Activated CD4-positive, CD25-positive, alpha-beta regulatory T cell treated with anti-CD3 and anti-CD28 coated beads, Interleukin-2, amount 50 U/mL, for 72 hours (primary cell): ENCODE measurements at places on chromosomes 2 and 18.

- no peak for DNase-seq
Observed at GRCh38 chr2:119469131-119469530, 37.5 kb downstream of the TMEM37 start.

DNA sequence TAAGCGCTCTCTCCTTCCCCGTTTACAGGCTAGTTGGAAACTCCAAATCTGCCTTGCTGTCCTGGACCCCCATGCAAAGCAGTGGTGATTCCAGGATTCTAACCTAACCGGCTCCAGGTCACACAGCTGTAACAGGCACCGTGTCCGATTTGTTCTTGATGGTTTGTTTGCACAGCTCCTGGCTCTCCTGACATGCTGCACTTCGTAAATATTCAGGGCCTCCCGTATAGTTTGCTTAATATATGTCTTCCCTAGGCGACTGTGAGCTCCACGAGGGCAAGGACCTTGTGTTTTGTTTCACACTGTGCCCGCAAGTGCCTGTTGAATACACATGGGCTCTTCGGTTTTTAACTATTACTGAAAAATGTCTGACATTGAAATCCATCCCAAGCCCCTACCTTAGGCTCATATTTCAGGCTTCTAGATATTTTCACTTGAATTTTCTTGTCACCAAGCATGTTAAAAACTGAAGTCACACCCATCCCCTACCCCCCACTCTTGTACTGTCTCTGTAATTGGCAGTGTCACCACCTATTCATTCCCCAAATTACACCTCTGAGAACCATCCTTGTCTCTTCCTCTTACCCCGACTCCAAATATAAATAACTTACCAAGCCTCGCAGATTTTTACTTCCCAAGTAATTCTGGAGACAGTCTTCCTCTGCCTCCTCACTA lies 1.0 kb upstream of the PUM2 start:
- no peak for DNase-seq

DNA sequence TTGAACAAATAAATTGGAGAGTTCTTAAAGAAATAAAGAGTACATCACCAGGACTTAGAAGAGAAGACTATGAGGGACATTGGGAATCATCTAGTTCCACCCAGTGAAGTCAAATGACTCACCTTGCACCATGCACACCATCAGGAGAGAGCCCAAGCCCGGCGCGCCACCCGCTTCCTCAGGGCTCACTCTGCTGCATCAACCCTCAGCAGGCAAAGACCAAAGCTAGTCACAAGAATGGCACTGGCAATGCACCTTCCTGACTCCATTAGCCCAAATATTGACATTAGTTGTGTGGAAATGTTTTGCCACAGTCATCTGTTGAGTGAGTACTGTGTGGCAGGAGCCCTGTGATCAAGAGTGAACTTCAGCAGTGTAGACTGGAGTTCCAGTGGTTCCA lies 7.1 kb upstream of the LYPD6B start:
- no peak for DNase-seq

DNA sequence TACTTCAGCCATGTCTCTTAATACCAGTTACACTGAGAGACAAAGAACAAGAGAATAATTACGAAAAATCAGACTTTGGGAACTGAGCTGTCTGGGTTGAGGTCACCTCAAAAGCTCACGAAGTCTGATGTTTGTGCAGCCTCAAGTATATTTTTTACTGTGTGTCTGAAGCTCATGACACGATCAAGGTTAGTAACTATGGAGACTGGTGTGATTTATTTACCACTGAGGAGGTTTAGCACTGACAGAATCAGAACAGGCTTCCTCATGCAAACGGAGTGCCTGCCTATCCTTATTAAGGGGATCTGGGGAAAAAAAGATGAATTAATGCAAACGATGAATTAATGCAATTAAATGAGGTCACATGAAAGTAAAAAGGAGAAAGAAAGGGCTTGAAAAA lies 61.1 kb upstream of the RAPH1 start:
- no peak for DNase-seq

GRCh38 chr2:174669336-174669735 lies 71.7 kb upstream of the WIPF1 start:
- no peak for DNase-seq

DNA sequence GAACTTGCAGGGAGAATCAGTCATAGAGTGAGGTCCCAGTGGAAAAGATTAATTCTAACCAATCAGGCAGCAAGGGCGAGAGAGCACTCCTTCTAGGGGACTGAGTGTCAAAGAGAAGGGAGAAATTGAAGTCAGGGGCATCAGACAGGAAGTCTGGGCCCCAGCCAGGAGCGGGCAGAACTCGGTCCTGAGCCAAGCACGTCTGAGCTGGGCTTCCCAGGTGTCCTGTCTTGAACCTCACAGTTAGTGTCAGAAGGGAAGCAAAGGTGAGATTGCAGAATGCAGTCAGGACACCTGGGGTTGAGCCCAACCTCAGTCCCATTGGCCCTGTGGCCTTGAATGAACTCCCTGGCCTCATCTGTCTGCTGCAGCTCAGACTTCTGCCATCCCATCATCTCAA lies 220.9 kb downstream of the SMAD2 start:
- no peak for DNase-seq

- no peak for DNase-seq
Observed at GRCh38 chr2:218860950-218861381, 1.4 kb downstream of the WNT6 start.

- no peak for DNase-seq
Observed at GRCh38 chr2:103754530-103754929, 992.7 kb downstream of the TMEM182 start.

GRCh38 chr2:8177566-8177965 lies 504.3 kb upstream of the ID2 start:
- DNase-seq, result no peak

DNA sequence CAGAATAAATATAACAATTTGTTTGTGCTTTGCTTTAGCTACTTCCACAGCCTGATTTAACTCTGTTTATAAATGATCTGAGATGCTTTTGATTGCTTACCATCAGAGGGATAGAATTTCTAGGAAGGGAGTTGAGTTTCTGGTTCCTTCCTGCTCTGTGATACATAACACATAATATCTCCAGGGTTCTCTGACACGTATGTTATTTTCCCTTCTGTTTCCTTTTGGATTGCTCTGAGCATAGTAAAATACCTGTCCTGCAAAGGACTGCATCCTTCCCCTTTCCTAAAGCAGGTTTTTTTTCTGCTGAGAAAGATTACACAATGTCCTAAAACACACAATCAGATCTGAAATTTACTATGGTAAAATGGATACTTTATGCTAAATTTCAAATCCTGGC lies 76.1 kb downstream of the CABYR start:
- no peak for DNase-seq

DNA sequence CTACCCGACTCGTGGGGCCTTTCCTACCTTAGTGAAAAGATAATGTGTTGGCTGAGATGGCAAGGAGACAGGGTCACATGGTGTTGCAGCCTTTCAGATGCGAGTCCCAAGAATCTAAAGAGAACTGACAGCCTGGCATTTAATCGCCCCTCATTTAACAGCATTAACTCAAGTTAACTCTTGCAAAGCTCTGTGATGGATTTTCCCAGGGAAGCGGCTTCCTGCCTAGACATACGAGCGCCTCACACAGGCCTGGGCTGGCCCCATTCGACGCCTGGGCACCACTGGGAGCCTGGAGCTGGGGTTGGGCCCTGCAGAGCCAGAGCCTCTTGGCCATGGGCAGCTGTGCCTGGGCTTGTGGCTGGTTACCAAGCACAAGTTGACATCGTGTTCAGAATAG lies 140.8 kb downstream of the SEPTIN10 start:
- DNase-seq, result no peak

DNA sequence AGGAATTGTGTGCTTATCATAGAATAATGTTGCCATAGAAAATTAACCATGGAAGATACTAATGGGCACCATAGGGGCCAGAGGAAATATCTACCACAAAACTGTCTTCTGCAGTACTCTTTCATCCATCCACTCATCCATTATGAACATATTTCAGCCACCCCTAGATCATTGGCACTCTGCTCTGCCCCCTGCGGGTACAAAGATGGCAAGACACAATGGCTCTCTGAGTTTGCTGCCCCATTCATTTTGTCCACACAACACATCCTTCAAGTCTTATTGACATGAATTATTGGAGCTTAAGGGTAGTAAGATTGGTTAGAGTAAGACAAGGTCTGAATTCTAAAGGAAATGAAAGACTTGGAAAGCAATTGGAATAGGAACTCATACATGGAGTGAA lies 1224.7 kb upstream of the CELF4 start:
- DNase-seq, result no peak

DNA sequence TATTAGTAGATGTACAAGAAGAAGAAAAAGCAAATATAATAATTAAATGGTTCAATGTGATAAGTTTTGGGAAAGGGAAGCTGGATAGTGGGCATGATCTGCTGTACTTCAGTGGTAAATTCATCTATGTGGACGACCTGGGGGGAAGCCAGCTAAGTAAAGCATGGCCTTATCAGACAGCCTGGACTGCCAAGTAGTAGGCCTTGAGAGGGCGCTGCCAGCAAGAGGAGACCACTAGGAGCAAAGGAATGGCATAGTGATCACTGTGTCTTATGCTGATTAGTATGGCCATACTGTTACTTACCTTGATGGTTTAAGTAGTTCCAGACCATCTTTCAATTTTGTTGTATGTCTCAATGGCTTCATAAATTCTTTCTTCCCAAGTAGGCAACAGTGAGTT lies 287.6 kb downstream of the SETBP1 start:
- DNase-seq, result no peak

- no peak for DNase-seq
Observed at GRCh38 chr18:69000366-69000765, 202.5 kb downstream of the CCDC102B start.

- no peak for DNase-seq
Observed at GRCh38 chr2:235235977-235236767, 257.7 kb upstream of the AGAP1 start.

DNA sequence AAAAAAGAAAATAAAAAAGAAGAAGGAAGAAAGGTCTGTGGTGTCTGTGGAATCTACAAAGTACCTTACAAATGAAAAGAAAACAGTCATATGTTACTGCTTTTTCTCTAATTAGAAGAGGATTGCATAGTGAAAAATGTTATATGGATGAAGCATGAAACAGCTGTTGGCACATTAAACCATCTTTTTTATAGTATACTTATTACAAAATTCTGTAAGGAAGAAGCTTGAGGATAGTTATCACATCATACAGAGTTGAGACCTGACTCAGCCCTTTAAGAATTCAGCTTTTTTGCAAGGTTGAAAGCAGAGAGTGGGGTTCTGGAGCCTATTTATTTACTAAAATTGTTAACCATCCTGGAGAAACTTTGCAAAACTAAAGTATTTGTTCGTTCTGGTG lies 222.7 kb downstream of the PHLPP1 start:
- DNase-seq, result no peak

DNA sequence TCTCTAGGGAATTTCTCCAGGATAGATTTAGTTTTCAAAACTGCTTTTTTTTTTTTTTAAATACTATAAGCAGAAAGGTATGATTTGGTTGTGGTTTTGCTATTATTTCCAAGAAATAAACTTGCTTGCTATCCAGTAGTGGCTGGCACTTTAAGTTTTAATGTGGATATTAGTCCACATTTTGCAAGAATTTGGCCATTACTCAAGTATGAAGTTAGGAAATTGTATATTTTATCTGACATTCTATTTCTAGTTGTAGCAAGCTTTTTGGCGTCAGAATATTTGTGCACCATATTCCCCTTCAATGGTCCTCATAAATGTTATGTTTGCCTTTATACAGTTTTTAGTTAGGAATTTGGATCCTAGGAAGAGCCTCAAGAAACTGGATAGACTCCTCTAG lies 226.3 kb downstream of the ZNF521 start:
- no peak for DNase-seq

DNA sequence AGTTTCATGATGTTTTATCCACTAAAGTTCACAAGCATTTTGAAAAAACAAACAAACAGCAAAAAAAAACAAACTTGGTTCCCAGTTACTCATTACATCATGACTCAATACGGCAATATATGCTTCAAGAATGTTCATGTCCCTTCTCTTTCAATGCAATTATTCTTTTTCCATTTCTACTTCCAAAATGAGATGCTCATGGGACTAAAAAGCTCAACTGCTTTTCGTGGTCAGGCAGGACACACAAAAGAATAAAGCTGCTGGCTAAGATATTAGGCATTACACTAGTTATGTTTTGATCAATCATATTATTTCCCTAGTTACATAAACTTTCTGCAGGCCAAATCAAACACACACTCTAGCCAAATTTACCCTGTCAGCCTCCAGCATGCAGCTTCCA lies 301.3 kb downstream of the EPHA4 start:
- no peak for DNase-seq

DNA sequence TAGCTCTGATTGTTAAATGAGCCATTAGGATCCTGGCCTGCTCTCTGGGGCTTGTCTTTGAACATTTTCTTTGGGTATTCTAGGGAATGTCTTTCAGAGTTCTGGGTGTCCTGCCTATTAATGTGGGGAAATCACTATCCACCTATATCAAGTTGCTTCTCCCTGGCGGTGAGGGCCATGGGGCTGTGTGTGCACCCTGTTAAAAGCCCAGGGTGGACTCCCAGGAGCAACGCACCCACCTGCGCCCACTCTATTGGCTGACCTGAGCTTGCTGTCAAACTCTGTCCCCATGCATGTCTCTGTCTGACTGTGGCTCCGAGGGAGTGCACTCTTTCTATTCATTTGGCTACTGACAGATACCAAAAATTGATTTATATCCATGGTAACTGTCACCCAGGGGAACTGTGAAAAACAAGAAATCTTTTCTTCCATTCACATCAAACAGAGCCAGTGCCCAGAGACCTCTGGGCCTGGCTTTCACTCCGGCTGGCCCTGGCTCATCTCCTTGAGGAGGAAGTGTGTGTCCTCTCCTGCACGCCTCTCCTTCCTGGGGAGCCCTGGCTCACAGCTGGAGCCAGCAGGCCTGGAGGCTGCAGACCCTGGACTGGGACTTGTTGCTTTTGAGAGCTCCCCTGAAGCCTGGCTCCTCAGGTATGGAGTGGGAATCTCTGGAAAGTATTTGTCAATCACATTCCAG lies 10.5 kb upstream of the TOGARAM2 start:
- no peak for DNase-seq

DNA sequence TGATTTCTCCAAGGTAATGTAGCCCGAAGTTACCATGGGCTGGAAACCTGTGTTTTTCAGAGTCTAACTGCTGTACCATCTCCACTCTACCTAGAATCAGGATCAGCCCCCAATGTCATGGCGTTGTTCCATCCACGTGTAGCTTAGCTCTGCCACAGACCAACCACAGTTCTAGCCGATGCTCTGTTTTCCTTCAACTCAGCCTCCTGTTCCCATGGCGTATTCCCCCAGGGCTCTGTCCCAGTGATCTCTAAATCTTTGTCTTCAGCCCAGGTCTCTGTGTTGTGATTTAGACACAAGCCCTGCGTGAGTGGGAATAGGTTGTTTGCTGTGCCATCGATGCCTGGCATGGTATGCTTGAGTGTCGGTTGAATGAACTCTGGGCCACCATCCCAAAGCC lies 53.4 kb downstream of the LPIN1 start:
- DNase-seq, result no peak

- no peak for DNase-seq
Observed at GRCh38 chr2:62099050-62099449, 96.9 kb upstream of the B3GNT2 start.
